Body of pancreas (tissue), 4 donors: ENCODE measurements at places on chromosomes 4 and X. TPM values are rescaled to one million over a fixed set of nuclear protein-coding genes. Genes with fewer than 3 reads are reported as not detected.

GRCh38 chr4:173014836-173015235 lies 153.8 kb upstream of the GALNT7 start:
- H3K36me3 ChIP-seq = no peaks in the 10 kb centered on the region
- no peaks in the 10 kb centered on the region for H3K4me1 ChIP-seq
- H3K4me3 ChIP-seq = no peak overlapping the region
- no peak for DNase-seq

DNA sequence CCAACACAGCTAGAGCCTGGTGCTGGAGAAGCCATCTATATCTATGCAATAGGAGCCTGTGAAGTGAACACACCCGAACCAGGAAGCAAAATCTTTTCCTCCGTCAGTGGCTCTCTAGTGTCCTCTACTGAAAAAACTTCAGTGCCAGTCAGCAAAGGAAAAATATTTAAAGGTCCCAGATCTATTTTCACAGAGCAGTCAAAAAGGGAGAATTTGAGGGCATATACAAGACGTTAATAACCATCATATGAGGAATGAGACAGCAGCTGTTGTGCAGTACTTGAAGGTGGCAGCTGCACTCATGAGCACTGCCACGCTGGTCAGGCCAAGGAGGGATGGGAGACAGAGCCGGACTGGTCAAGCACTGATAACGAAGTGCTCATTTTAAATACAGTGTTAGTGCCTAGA lies 14.4 kb downstream of the MCUB start:
- H3K27ac ChIP-seq = no peak overlapping the region
- no peaks in the 10 kb centered on the region for H3K36me3 ChIP-seq
- DNase-seq = no peak
- no peaks in the 10 kb centered on the region for H3K27me3 ChIP-seq
- no peaks in the 10 kb centered on the region for H3K4me1 ChIP-seq

GRCh38 chr4:120053911-120054310 lies 12.7 kb downstream of the MAD2L1 start:
- DNase-seq = no peak
- H3K27ac ChIP-seq = no peak overlapping the region

Gene TXK
- total RNA-seq = 1.3 TPM

Gene NXF2
- total RNA-seq = not detected

- no peak overlapping the region for H3K27ac ChIP-seq
- peak; percentile 64 for DNase-seq
- H3K4me1 ChIP-seq = no peaks in the 10 kb centered on the region
- H3K27me3 ChIP-seq = no peaks in the 10 kb centered on the region
These were observed 3.5 kb downstream of the EPGN start for GRCh38 chr4:74311696-74312313.

DNA sequence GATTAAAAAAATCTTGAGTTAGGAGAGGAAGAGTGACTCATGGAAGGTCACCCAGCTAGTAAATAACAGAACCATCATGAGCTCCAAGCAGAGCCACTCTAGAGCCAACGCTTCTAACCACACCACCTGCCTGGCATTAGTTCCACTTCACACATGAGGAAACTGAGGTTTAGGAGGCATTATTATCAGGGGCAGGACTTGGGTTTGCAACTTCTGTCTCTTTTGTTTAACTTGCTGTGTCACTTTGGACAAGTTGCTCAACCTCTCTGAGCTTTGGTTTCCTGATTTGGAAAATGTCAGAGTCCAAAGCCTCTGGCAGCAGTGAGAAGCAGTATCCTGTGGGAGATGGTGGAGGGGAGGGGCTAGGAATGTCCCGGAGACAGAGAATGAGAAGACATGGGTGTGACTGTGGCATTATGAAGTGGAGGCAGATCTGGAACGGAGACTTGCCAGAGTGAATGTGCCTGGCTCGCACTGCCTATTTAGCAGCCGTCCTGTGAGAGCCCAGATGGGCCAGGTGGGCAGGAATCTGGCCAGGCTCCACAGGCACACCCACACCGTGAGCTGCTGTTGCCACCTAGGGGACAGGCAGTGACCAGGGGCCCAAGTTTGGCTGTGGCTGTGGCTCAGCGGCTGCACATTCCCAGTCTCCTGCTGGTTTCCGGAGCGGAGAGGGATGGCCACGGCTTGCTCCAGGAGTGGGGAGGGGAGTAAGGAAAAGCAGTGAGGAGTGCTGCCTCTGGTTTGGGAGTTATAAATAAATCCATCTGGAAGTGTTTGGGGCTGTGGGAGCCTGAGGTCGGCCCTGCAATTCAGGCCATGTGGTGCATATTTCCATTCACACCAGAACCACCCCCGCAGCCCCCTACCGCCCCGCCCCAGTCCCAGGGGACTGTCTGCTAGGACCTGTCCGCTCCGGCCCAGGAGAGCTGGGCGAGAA lies 93.4 kb downstream of the NHSL2 start:
- H3K27ac ChIP-seq = no peak overlapping the region
- H3K36me3 ChIP-seq = no peaks in the 10 kb centered on the region
- peak; percentile 60 for DNase-seq

Gene ARMCX4
- total RNA-seq = 6.5 TPM

DNA sequence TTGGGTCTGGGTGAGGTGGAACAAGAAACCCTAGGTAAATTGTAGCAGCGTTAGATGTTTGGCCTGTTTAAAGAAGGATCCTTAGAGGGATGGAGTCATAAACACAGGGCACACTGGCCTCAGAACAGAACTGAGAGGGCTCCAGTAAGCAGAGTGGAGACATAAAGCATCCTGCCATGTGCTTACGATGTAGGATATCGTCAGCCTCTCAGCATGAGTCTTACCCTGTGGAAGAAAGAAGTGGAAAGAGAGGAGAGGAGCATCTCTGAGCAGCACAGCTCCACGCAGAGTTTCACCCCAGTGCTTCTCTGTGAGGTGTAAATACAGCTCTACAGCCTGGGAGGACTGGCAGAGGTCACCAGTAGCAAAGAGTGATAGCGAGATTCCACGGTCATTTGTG lies 27.8 kb upstream of the SORBS2 start:
- peaks cover 81% of the 10 kb centered on the region for H3K4me1 ChIP-seq
- no peaks in the 10 kb centered on the region for H3K36me3 ChIP-seq
- DNase-seq = no peak
- H3K27ac ChIP-seq = peak overlapping the region; percentile 59
- no peak overlapping the region for H3K4me3 ChIP-seq
- H3K27me3 ChIP-seq = no peaks in the 10 kb centered on the region

DNA sequence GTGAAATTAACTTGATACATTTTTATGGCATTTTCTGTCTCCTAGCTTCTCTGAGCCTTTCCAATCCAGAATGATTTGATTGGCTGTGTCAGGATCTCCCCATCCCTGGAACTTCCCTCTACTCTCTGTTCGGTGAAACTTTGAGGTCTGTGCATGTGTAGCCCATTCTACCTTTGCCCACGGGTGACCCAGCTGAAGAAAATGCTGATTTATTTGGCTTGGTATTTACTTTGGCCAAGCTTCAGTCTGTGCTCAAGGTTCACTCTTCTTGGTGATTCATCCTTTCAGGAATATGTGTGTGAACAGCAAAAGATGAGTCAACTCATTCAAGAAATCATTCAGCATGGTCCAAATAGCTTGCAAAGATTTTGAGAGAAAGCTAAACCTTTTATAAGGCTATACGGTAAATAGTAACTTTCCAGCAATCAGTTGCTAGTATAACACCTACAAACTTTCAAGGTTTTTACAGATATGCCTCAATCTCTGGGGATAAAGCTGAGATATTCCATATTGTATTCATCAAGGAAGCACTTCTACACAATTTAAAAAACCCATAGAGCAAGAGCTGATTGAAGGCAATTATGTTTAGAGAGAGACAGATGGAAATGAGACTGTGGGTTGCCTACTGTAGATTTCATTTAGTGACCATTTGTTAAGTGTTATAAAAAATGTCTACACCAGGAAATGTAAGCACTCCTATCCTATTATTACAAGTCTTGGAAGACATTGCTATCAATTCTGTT lies 233.9 kb upstream of the CXXC4 start:
- H3K4me3 ChIP-seq = no peak overlapping the region
- H3K4me1 ChIP-seq = no peaks in the 10 kb centered on the region
- H3K27ac ChIP-seq = peak overlapping the region; percentile 32
- no peak for DNase-seq
- no peaks in the 10 kb centered on the region for H3K36me3 ChIP-seq

- H3K36me3 ChIP-seq = no peaks in the 10 kb centered on the region
- no peak for DNase-seq
- no peak overlapping the region for H3K4me3 ChIP-seq
- H3K27ac ChIP-seq = no peak overlapping the region
These were observed 24.4 kb downstream of the SYAP1 start for GRCh38 chrX:16743604-16744325.

DNA sequence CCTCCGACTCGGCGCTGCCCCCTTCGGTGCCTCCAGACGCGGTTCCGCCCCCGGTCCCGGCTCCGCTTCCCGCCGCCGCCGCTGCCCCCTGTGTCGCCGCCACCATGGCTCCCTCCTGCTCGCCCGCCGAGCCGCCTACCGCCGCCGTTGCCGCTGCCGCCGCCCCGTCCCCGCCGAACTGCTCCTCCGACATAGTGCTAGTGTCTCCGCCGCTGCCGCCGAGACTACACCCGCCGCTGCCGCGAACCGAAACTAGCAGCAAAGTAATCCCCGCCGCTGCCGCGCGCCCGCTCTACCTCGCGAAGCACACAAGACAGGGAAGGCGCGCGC lies 340 bp downstream of the HNRNPD start:
- H3K36me3 ChIP-seq = no peaks in the 10 kb centered on the region
- H3K4me1 ChIP-seq = peaks cover 41% of the 10 kb centered on the region
- no peaks in the 10 kb centered on the region for H3K27me3 ChIP-seq
- no peak for DNase-seq
- H3K27ac ChIP-seq = peak overlapping the region; percentile 100

Gene TCEAL2
- 2.3 TPM for total RNA-seq

DNA sequence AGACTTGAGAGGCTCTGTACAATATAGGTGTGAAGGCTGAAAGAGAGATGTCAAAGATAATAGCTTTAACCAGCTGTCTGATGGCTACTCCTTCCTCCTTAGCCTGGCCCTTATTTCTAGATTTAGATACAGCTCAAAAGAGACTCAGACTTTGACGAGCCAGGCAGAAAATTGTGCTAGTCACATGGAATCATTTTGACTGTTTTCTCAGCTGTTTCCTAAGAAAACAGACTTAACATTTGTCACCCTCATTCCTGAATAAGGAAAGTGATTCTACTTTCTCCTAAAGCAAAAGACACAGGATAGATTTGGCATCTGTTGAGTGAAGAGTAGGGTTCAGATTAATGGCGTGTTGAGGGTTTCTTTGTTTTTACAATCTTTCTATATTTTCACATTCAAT lies 340.7 kb downstream of the DHX15 start:
- H3K4me3 ChIP-seq = no peak overlapping the region
- no peaks in the 10 kb centered on the region for H3K36me3 ChIP-seq
- H3K27ac ChIP-seq = no peak overlapping the region
- H3K4me1 ChIP-seq = no peaks in the 10 kb centered on the region
- H3K27me3 ChIP-seq = no peaks in the 10 kb centered on the region

Gene KIF4A
- not detected for total RNA-seq
